ENCODE measurements at places on chromosomes 11 and 22. TPM values are rescaled to one million over a fixed set of nuclear protein-coding genes. Genes with fewer than 3 reads are reported as not detected.

Gene CCDC116
- polyA plus RNA-seq = 0.08 TPM

DNA sequence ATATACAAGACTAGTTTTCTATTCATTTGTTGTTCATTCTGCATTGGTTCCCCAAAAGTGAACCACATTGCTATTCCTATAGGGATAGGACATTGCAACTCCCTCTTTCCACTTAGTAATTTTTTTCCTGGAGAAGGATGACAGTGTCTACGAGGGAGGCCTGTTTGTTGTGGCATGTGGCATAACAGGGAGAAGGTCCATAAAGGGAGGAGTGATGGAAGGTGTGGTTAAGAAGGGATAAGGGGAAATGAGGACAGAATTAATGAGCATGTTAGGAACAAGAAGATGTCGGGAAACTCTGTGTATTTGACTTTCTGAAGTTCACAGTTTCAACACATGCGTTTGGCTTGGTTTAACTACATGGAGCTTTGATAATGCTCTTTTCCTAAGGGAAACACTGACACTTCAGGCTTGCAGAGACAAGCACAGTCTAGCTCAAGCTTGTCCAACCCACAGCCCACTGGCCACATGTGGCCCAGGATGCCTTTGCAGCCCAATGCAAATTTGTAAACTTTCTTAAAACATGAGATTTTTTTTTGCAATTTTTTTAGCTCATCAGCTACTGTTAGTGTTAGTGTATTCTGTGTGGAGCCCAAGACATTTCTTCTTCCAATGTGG, 149.7 kb downstream of the TRPC6 start:
- no peak for DNase-seq

DNA sequence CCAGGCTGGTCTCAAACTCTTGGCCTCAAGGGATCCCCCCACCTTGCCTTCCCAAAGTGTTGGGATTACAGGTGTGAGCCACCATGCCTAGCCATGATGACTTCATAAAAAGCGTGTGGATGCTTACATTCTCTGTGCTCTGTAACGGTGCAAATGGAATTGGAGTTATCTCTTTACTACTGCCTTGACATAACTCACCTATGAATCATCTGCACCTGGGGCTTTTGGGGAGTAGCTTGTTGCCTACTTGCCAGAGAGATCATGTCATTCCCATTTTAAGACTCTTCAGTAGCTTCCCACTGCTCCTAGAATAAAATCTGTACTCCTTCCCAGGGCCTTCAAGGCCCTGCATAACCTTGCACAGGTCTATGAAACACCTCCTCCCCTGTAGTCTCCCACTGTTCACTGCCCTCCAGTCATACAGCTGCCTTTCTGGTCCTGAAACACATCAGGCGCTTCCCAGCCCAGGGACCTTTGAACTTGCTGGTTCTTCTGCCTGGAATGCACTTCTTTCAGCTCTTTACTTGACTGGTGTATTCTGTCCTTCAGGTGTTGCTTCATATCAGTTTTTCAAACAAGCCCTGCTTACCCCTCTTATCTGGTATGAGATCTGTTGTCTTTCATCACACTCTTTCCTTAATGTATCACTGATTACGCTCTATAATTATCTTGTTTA, 19.6 kb upstream of the MOGAT2 start:
- no peak for DNase-seq

DNA sequence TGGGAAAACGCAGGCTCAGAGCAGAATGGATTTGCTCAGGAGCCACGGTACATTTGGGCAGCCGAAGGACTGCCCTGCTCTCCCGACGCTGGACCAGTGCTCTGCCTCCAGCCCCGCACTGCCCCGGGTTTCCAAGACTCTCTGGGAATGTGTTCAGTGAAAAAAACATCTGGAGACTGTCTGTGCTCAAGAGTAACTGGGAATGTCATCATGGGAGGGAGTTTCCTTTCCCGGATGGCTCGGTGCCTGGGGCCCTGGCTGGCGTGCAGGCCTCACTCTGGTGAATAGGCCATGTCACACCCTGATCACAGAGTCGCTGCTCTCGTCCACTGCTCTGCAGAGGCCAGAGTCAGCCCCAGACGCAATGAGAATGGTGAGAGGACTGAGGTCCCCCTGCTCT, 9.8 kb upstream of the APOL6 start:
- no peak for DNase-seq

GRCh38 chr11:34784318-34784841, 131.8 kb downstream of the APIP start:
- no peak for DNase-seq

Gene SERPING1
- 78.8 TPM for polyA plus RNA-seq

DNA sequence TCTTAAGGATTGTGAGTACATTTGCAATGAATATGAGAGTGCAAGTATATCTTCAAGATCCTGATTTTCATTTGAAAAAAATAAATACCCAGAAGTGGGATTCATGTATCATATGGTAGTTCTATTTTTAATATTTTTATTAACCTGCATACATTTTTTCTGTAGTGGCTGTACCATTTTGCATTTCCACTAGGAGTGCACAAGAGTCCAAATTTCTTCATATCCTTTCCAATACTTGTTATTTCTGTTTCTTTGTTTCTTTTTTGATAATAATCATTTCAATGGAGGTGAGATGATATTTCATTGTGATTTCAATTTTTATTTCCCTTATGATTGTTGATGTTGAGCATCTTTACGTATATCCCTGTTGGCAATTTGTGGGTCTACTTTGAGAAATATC, 759.8 kb upstream of the CNTN5 start:
- no peak for DNase-seq

- DNase-seq = no peak
Measured at GRCh38 chr22:39490966-39491680, 11.0 kb upstream of the MIEF1 start.

DNA sequence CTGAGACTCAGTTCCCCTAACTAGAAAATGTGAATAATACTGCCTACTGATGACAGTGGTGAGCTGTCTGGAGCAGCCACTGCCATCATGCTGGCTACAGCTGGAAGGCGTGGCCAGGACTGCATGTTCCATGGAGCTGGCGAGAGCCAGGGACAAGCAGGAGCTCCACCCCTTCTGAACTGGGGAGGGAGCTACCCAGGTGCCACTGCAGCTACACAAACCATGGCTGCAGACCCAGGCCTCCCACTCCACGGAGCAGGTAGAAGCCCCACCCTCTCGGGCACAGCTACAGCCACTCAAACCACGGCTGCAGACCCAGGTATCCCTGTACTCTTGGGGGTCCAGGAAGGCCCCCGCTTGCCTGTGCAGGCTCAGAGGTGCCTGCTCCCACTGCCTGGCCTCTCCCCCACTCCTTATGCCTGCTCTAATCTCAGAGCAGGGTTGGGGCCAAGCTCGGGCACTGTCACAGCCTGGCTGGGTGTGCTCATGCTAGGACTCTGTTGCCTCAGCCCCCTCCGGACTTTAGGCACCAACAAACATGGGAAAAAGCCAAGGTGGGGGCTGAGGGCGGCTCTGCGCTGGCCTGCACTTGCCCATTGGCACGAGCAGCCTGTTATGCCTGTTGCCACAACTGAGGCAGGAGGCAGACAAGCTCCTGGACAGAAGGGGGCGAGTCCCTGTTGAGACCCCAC, 51.7 kb downstream of the RAB30 start:
- DNase-seq = no peak

GRCh38 chr11:62712861-62713260, 5.4 kb downstream of the GNG3 start:
- DNase-seq = no peak

DNA sequence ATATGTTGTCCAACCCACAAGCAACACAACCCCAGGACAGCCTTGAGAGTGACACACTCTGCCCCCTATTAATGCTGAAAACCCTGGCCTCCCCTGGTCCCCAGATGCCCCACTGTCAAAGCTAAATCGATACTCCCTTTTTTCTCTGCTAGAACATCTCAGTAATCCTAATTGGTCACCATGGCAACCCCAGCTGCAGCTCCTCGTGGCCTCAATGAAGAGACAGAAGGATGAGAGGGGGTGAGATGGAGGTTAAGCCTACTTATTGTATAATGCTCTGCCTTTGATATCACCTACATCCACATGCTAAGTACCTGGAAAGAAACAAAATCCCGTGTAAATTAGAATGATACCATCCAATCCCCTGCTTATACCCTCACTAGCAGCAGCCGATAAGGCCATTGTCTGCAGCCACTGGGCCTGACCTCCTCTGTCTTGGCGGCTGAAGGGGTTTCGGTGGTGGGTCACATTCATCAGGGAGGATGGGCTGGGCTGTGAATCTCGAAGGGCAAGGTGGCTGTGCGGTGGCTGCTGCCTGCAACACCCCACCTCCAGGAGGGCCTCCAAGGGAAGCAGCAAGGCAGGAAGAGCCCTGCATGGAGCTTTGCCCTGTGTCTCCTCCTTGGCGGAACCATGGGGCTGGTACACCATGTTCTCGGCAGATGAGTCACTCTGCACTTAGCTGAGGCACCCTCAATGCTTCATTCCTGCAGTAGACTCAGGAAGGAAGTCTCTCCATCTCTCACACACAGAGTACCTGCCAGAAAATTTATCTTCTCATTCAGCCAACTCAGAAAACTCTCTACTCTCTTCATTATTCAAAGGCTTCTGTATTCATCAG, 399.5 kb downstream of the BUD13 start:
- no peak for DNase-seq
